ENCODE measurements at places on chromosomes 2 and 18.

- DNase-seq: no peak
These were observed 323.4 kb upstream of the EPHA4 start for GRCh38 chr2:221895366-221896121.

- DNase-seq: peak; percentile 73
These were observed 21.8 kb downstream of the ATAD2B start for GRCh38 chr2:23905155-23905554.

- no peak for DNase-seq
These were observed 29.6 kb downstream of the CSRNP3 start for GRCh38 chr2:165499131-165499530.

- DNase-seq: peak; percentile 5
These were observed 55.3 kb upstream of the CHST9 start for GRCh38 chr18:27240383-27240782.

DNA sequence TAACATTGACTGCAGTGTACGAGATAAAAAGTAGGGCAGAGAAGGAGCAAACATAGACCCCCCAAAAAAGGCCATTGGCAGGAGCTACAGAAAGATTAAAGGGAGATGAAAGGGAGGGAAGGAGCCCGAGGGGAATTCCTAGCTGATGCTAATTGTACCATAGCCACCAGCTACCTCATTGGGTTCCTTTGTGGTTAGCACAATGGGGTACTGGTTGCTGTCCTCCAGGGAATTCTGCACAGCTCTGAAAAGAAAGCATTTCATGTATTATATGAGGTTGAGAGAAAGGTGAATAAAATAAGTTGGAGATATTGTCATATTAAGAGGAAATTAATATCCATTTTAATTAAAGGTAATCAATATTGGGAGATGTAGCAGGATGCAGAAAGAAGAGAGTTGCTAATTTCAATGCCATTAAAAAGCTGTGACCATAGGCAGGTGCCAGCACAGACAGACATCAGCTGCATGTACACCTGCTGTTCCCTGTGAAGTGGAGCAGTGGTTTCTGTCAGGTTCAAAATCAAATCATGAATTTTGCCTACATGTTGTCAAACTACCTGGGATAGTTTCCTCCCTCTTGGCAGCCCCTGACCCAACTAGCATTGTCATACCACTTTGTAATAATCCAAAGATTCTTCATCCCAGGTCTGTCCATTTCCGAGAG, 185.4 kb upstream of the DLGAP1 start:
- no peak for DNase-seq

Data from kidney tubule cell (primary cell).